ENCODE measurements at places on chromosomes 5 and 9. TPM values are rescaled to one million over a fixed set of nuclear protein-coding genes. Genes with fewer than 3 reads are reported as not detected.

Gene BARX1
- total RNA-seq: not detected

DNA sequence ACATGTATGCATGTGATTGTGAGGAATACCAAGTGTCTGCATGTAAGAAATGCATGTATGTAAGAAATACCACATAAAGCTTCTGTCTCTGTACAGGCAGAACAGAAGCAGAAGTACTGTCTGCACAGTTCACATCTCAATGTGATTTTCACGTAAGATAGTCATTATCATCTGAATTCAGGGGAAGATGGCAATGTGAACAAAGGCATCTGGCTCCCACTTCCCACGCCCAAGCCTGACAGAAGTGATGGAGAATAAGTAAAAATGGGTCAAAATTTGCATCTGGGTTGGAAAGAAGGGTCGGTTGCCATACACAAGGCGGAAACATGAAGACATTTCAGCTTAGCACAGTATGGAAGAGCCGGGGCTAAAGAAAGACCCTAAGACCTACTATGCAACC lies 71.7 kb downstream of the SUSD1 start:
- no peaks in the 10 kb centered on the region for H3K36me3 ChIP-seq
- no peaks in the 10 kb centered on the region for H3K27me3 ChIP-seq
- no peaks in the 10 kb centered on the region for H3K4me1 ChIP-seq
- no peak for DNase-seq
- no peak overlapping the region for H3K4me3 ChIP-seq
- H3K27ac ChIP-seq: no peak overlapping the region

GRCh38 chr5:143916451-143916850 lies 104.5 kb downstream of the HMHB1 start:
- DNase-seq: no peak
- no peak overlapping the region for H3K4me3 ChIP-seq
- H3K36me3 ChIP-seq: no peaks in the 10 kb centered on the region
- H3K27ac ChIP-seq: no peak overlapping the region
- H3K27me3 ChIP-seq: no peaks in the 10 kb centered on the region
- no peaks in the 10 kb centered on the region for H3K4me1 ChIP-seq

- H3K4me1 ChIP-seq: no peaks in the 10 kb centered on the region
- no peaks in the 10 kb centered on the region for H3K36me3 ChIP-seq
- no peak overlapping the region for H3K4me3 ChIP-seq
- no peaks in the 10 kb centered on the region for H3K27me3 ChIP-seq
- no peak overlapping the region for H3K27ac ChIP-seq
Observed at GRCh38 chr5:60334281-60334713, 365.7 kb downstream of the DEPDC1B start.
